Smooth muscle cell of bladder (primary cell): ENCODE measurements at places on chromosomes 7 and 10. TPM values are rescaled to one million over a fixed set of nuclear protein-coding genes. Genes with fewer than 3 reads are reported as not detected.

CLRN3 gene
- not detected in 2 replicates for total RNA-seq

GSAP gene
- 6.0 and 6.7 TPM in 2 replicates for total RNA-seq

RAB11FIP2 gene
- total RNA-seq, result 11.5 and 14.1 TPM in 2 replicates

USP6NL gene
- 8.1 and 8.7 TPM in 2 replicates for total RNA-seq

SLC39A12 gene
- not detected in 2 replicates for total RNA-seq

ERVW-1 gene
- total RNA-seq, result 0.09 TPM in 1 of 2 replicates, not detected in the other

ATOH7 gene
- total RNA-seq, result 0.09 TPM in 1 of 2 replicates, not detected in the other

LRIT1 gene
- not detected in 2 replicates for total RNA-seq

LIPF gene
- not detected in 2 replicates for total RNA-seq

KAT6B gene
- 18.6 and 20.9 TPM in 2 replicates for total RNA-seq

FOXI2 gene
- total RNA-seq, result not detected in 2 replicates

PLPP4 gene
- 0.46 and 2.1 TPM in 2 replicates for total RNA-seq

TWIST1 gene
- 26.6 and 42.2 TPM in 2 replicates for total RNA-seq

SEMA3E gene
- total RNA-seq, result 2.0 and 4.9 TPM in 2 replicates

BHLHA15 gene
- total RNA-seq, result 0.37 TPM in 1 of 2 replicates, not detected in the other

PTPRE gene
- 1.2 and 1.6 TPM in 2 replicates for total RNA-seq

FOXL3 gene
- total RNA-seq, result not detected in 2 replicates

HOGA1 gene
- 0.28 and 1.1 TPM in 2 replicates for total RNA-seq

AGAP5 gene
- 2.6 and 4.0 TPM in 2 replicates for total RNA-seq
